Stimulated activated CD8-positive, alpha-beta memory T cell treated with anti-CD3 and anti-CD28 coated beads, Interleukin-4, amount 100 ng/mL, for 1 hour (primary cell): ENCODE measurements at places on chromosomes 5 and 9.

- no peak for DNase-seq
These were observed 70.7 kb downstream of the RFX3 start for GRCh38 chr9:3455094-3455493.

- DNase-seq, result no peak
These were observed 69.6 kb upstream of the SLC30A5 start for GRCh38 chr5:69024241-69024651.

DNA sequence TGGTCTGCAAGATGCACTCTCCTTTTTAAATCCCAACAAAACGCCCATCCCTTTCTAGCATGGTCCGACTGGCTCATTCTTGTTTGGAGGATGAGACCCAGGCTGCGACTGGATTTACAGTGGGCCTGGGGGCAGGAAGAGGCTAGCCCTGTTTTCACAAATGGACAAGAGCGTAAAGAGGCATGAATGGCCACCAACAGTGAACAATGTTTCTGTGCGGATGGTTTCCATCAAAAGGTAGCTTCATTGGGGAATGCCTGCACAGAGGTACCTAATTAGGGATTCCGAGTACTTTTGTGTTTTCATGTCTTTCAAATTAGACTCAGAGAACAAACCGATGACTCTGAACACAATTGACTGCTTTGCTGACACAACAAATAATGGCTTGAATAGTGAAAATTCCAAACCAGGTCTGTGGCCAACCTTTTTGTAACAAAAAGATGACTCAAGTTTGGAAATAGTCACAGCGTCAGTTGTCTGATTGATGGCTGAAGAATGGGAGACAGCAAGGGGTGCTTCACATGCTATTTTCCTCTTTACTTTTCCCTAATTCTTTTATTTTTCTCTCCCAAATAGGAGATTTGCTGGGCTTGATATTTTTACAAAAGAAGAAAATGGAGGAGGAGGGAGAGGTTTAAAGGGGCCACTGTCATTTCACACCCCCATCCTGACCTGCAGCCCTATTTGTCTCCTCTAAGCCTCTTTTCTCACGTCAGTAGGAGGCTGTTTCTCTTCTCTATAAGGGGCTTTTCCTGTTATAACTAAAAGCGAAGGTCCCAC is 208.1 kb upstream of the S1PR3 start:
- DNase-seq, result no peak

DNA sequence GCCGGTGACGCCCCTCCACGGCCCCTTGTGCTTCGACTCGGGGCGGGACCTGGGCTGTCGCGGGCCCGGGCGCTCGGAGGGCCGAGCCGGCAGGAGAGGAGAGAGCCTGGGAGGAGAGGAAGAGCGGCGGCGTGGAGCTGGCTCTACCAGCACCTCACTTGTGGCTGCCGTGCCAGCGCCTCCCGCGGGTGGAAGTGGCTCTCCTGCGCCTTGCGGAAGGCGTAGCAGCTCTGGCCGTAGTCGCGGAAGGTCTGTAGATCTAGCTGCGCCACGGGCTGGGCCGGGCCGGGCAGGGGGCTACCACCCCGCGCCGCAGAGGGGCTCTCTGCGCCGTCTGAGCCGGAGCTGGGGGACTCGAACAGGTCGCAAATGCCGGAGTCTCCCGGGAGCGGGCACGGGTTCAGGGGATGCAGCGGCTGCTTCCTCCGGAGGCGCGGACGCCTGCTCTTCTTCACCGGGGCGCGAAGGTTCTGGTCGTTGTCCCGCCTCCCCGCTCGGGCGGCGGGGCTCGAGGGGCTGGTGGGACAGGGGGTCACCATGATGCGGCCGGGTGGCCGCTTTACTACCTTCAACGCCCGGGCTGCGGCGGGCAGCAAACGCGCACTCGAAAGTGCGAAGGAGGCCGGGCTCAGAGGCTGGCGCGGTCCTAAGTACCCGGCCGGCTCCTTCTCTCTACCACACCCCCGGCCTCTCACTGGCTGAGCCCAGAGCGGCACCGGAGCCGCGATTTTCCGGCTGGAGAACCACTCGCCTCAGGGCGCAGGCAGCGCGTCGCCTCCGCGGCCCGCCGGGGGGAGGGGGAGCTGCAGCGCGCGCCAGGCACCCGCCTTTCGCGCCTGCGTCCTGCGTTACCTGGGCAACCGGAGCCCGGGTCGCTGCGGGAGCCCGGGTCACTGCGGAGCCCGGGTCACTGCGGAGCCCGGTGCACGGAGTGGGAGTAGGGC is at the start of gene CCNO:
Gene CCNO, minus strand, starts transcription at position 624 of the 944 bp plus-strand sequence. Its CDS starts 85 bp downstream, at position 539.
- DNase-seq, result no peak

- no peak for DNase-seq
These were observed 198.9 kb upstream of the CYLC2 start for GRCh38 chr9:102796244-102796643.

DNA sequence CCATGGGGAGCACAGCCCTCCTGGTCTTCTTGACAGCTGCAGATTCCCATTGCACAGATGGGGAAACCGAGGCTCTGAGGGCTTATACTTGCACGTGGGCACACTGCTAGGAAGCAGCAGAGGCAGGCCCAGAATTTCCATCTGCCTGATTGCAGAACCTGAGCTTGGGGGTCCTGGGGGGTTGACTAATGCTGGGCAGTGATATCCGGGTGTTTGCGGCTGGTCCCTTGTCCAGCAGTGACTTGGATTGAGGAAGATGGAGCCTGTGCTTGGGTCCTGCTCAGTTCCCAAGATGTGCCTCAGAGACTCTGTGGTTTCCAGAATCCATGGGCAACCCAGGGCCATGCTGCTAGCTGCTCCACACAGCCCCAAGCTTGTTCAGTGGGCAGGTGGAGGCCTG is 91.2 kb downstream of the PHF2 start:
- no peak for DNase-seq
